Left renal pelvis (tissue), 4 donors: ENCODE measurements at places on chromosomes 12 and 14. TPM values are rescaled to one million over a fixed set of nuclear protein-coding genes. Genes with fewer than 3 reads are reported as not detected.

Gene CCDC175
- 1.8 TPM for polyA plus RNA-seq

Gene AQP6
- polyA plus RNA-seq, result 18.6 TPM

Gene DNM1L
- polyA plus RNA-seq, result 89.5 TPM

DNA sequence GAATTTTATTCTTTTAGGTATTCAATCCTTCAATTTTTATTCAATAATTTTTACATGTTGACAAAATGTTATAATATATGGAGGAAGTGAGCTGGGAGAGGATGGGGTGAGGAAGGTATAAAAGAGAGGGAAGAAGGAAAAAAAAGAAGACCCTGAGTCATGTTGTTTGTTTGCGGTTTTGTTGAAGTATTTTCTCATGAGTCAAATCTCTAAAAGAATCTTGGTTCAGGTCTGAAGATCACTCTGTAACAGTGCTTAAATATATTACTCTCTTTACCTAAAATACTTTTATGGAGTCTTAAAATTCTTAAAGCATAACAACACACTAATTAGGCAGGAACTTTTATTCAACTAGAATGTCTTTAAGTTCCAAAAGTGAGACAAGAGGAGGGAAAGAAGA, 489.6 kb upstream of the GARIN6 start:
- no peak for DNase-seq

GRCh38 chr14:31263485-31264133, 56.0 kb upstream of the HECTD1 start:
- no peak for DNase-seq

GRCh38 chr14:105711841-105712460, 185.6 kb downstream of the TMEM121 start:
- no peak for DNase-seq

- no peak for DNase-seq
Observed at GRCh38 chr12:13369474-13370056, 173.0 kb downstream of the EMP1 start.

DNA sequence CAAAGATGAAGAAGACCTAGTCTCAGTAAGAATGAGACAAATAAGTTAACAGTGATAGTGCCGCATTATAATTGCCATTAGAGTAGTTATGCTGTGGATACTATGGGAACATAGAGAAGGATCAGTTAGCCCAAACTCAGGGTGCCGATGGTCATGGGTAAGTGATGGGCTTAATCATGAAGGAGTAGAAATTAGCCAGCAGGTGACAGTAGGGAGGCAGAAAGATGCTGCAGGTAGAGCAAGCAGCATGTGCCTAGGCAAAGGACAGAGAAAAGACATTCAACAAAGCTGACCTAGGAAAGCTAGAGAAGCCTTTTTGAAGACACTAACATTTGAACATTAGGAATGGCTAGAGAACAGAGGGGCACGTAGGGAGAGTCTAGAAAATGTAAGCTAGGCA, 30.6 kb upstream of the PTPRQ start:
- no peak for DNase-seq
